Bronchial epithelial cell (primary cell): ENCODE measurements at places on chromosomes 4 and X. TPM values are rescaled to one million over a fixed set of nuclear protein-coding genes. Genes with fewer than 3 reads are reported as not detected.

DNA sequence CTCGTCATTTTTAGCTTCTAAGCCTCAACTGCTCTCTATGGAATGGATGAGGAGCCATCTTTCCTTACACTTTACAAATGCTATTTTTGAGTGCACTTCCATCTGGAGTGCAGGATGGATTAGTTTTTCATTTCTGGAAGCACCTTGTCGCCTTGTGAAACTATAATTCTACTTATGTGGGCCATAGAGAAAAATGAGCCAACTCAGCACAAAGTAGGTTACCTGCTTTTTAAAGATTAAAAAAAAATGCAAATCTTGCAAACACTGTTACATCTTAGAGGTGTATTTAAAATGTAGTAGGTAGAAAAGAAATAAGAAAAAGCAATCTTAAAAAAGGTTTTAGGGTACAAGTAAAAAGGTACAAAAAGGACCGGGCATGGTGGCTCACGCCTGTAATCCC lies 10.9 kb downstream of the BOD1L1 start:
- DNase-seq, result no peak

- DNase-seq, result peak; percentile 68
These were observed 3.1 kb upstream of the FGB start for GRCh38 chr4:154559494-154560418.

Gene GYPA
- total RNA-seq, result not detected in 2 replicates

GRCh38 chrX:76454456-76454927 lies 27.0 kb downstream of the MAGEE1 start:
- peak; percentile 13 for DNase-seq

Gene MAGEB2
- total RNA-seq, result not detected in 2 replicates

DNA sequence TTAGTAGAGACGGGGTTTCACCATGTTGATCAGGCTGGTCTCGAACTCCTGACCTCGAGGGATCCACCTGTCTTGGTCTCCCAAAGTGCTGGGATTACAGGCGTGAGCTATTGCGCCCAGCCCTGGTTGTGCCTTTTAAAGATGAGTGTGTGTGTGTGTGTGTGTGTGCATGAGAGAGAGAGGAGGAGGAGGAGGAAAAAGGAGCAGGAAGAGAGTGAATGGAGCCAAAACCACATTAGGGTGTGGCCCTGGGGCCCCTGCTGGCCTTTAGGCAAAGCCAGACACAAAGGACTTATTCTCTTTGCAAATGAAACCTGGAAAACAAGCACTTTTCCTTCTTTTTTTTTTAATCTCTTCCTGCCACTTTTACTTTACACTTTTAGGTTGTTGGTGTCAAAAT lies 48.2 kb upstream of the KLF3 start:
- DNase-seq, result peak; percentile 25

GRCh38 chrX:109537324-109537665 lies 651 bp downstream of the NXT2 start:
- DNase-seq, result peak; percentile 90

DNA sequence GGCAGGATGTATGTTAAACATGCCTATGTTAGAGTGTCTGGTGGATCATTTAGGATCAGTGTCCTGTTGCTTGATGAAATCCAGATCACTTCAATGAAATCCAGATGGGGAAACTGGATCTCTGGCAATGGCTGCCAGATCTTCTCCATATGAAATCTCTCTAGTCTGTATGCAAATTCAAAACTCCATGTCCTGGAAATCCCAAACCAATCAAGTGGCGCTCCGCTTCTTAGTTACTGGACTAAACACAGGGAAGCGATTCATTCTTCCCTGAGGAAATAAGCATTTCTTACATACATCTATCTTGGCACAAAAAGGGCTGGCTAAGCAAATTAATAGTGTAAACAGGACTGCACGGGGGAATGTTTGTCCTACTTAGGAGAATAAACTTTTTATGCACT lies 94.9 kb downstream of the HDAC8 start:
- no peak for DNase-seq

Gene EGFL6
- 0.26 TPM in 1 of 2 replicates, not detected in the other for total RNA-seq

Gene YY2
- 0.79 and 1.3 TPM in 2 replicates for total RNA-seq

Gene MTMR8
- 1.3 and 3.1 TPM in 2 replicates for total RNA-seq

- DNase-seq, result peak; percentile 55
These were observed 1.8 kb downstream of the SGMS2 start for GRCh38 chr4:107826421-107826980.

DNA sequence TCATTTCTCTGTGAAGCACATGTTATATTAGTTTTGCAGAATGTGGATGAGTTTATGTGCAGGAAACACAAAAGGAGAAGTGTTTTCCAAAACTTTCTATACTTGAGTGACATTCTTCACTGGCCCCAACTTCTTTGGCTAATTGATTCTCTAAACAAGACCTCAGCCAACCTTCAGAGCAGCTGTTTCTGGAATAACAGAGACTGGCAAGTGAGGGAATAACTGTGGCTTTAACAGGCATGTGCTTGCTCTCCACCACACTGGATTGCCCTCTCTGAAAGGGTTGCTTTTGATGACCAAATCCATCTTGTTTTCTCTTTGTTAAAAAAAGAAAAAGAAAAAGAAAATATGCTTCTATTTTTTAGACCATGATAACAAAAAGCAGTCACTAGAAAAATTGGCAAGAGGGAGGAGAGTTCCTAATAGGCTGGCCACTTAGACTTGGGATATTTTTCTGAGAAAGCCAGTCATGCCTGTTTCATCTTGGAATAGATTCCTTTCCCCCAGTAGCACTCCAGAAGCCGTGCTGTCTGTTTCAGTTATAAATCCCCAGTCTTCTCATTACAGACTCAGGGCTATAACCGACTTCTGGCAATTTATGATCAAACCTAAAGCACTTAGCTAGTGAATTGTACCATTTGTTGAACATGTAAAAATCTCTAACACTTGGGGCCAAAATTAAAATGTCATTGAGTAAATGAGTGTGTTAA lies 295.0 kb upstream of the NR3C2 start:
- no peak for DNase-seq

Gene CNGA1
- total RNA-seq, result 1.6 and 5.4 TPM in 2 replicates

Gene SPANXN3
- not detected in 2 replicates for total RNA-seq

Gene PLS3
- 204 and 241 TPM in 2 replicates for total RNA-seq

Gene JADE1
- 6.6 and 6.8 TPM in 2 replicates for total RNA-seq

DNA sequence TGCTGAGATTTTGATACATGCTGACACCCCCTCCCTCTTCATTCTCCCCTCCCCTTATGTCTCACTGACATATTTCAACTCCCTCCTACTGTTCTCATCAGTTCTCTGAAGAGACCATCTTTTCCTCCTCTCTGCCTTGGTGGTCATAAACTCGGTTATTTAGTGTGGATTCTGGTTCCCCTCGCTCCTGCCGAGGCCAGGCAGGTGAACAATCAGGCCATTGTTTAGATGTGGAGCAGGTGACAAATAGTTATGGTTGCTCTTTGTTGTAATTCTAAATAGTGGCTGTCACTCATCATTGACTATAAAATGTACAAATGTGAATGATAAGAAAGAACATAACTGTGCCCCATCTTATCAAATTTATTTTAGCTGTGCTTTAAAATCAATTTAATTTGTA lies 324.6 kb downstream of the BCOR start:
- DNase-seq, result no peak

- peak; percentile 87 for DNase-seq
These were observed 98.9 kb downstream of the BCOR start for GRCh38 chrX:39998636-39999406.

- DNase-seq, result no peak
These were observed 25.8 kb upstream of the HPGDS start for GRCh38 chr4:94368459-94368858.

DNA sequence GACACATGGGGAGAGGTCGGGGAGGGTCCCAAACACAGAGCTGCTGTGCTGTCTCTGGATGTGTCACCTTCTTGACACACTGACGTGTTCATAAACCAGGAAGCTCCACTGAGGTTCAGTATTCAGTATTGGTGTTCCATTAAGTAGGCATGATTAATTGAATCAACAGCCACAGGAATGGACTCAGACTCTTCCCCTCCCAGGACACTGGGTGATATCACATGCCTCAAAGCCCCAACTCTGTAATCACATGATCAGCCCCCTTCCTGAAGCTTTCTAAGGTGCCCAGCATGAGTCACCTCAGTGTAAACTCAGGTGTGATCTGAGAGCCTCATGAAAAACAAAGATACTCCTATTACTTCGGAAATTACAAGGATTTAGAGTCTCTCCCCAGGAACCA lies 21.1 kb upstream of the HNRNPD start:
- peak; percentile 100 for DNase-seq

DNA sequence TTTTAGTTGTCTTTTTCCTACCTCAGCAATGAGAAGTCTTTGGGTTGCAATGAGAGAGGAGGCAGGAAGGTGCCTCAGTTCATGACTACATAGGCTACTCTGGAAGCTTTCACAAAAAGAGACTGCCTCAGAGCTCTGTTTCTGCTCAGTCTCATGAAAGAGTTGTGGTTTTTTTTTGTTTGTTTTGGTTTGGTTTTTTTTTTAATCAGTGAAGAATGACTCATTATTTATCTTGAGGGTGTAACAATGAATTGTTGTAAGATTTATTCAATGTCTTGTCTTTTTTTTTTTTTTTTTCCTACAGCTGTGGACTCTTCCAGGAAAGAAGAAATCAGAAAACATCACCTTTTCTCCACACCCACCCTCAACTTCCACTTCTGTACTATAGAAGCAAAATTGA lies 67.5 kb upstream of the CXCL13 start:
- DNase-seq, result peak; percentile 98

Gene SHROOM4
- 0.26 and 0.51 TPM in 2 replicates for total RNA-seq
